ENCODE measurements at places on chromosomes 1 and 21. TPM values are rescaled to one million over a fixed set of nuclear protein-coding genes. Genes with fewer than 3 reads are reported as not detected.

Gene LCE1A
- not detected for total RNA-seq

Gene LCE6A
- not detected for total RNA-seq

Gene DNAH14
- 10.4 TPM for total RNA-seq

Gene INAVA
- total RNA-seq, result not detected

Gene STIL
- total RNA-seq, result 0.81 TPM

Gene FABP3
- 2,432 TPM for total RNA-seq

Gene PLA2G2D
- not detected for total RNA-seq

Gene RGS7
- total RNA-seq, result not detected

Gene ODR4
- 15.7 TPM for total RNA-seq

Gene DMBX1
- not detected for total RNA-seq

Gene CENPF
- total RNA-seq, result 0.60 TPM

Gene GPR25
- total RNA-seq, result not detected

Gene HMGN2
- total RNA-seq, result 165 TPM

Gene PRKACB
- 44.5 TPM for total RNA-seq

Gene DYNLT5
- 1.9 TPM for total RNA-seq
